Foreskin fibroblast (primary cell): ENCODE measurements at places on chromosomes 1 and 21.

DNA sequence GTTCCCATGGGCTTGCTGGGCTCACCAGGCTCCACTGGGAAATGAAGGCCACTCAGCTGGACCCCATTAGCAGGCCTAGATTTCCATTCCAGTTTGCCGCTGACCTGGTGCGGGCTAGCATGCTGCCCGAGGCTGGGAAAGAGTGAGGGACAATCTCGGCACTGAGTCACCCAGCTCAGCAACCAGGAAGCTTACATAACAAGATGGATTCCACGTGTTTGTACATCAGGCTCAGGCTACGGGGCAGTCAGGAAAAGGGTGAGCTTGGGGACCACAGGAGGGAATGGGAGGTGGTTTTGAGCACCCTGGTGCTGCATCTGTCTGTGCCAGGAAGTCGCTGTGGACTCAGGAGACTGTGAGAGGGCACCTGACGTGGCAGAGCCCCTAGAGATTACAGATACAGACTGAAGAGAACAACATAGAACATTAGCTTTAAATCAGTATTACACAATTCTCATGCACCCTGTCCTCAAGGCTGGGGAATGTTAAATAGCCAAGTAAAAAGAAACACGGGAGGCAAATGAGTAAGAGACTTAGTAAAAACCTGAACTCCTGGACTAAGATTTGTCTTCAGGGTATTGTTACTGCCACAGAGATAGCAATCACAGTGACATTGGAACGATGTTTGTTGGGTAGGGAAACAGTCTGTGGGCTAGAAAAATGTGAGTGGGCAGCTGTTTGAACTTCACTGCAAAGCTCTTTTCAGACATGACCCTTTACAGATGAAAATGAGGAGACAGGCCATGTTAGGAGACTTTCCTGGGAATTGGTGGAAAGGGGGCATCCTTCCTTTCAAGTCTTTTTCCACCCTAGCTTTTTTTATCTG is 51.1 kb downstream of the GLUL start:
- peak; percentile 79 for DNase-seq

DNA sequence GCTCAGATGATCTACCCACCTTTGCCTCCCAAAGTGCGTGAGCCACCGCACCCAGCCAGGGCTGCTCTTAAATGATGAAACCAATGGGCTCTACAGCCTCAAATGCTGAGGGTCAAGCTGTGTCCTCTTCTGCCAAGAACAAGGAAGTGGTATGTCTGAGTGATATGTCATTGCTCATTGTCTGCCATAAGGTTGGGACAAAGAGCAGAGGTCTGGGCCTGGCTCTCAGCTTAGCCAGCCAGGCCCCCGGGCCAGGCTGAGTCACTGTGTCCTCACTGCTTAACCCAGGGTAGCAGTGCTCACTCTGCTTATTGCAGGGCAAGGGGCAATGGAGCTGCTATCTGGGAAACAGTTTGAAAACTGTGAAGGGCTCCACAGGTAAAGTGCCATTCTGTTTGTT is 8.3 kb upstream of the ETS2 start:
- DNase-seq, result no peak

- DNase-seq, result no peak
These were observed 105.5 kb downstream of the TNNI3K start for GRCh38 chr1:74340656-74341055.

GRCh38 chr1:12168451-12169160 is 1.8 kb downstream of the TNFRSF1B start:
- DNase-seq, result no peak
